ENCODE measurements at places on chromosomes 3 and 15. TPM values are rescaled to one million over a fixed set of nuclear protein-coding genes. Genes with fewer than 3 reads are reported as not detected.

- DNase-seq: no peak
These were observed 86.2 kb downstream of the DHX30 start for GRCh38 chr3:47888986-47889757.

DNA sequence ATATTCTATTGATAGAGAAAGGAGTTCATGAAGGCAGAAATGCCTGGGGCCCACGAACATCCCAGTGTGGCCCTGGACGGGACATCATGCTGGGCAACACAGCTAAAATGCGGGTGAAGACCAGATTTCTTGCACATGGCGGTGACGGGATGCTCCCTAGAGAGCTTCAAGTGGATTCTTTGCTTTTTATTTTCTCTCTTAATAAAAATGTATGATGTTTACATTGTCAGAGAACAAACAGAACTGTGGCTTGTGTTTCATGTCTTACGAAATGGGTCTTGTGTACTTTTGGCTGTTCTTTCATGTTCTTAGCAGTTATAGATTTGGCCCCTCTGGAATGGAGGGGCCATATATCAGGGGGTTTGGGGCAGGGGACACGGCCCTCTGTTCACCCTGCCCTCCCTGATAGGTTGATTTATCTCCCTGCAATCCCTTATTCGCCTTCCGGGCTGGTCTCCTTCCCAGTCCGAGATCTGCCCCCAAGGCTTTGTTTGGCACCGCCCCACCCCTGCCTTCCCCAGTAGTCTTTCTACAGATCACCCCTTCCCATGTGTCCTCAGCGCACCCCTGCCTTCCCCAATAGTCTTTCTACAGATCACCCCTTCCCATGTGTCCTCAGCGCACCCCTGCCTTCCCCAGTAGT, 68.7 kb upstream of the CGNL1 start:
- no peak for DNase-seq

DNA sequence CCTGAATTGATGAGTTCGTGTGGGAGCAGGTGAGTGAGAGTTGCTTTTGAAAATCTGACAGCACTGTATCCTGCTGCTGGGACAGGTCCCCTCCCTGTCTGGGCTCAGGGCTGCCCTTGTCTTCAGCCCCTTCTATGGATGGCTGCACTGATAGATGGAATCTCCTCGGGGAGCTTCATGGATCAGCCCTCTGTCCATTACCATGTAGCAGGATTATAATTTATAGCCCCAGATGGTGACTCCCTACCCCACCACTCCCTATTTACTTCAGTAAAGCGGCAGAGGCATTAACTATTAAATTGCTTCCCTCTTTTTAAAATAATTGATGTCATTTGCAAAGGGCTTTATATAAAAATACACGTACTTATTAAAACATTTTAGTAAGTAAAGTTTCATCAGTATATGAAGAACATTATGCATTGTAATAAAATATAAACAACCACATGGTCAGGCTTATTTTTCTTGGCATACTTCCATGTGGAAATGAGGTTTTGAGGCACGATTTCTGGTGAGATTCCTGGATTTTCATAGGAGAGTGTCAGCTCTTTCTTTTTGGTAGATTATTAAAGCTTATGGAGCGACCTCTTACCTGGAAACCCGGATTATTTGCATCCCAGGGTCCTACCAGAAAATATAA, 38.5 kb downstream of the MAP3K13 start:
- no peak for DNase-seq

DNA sequence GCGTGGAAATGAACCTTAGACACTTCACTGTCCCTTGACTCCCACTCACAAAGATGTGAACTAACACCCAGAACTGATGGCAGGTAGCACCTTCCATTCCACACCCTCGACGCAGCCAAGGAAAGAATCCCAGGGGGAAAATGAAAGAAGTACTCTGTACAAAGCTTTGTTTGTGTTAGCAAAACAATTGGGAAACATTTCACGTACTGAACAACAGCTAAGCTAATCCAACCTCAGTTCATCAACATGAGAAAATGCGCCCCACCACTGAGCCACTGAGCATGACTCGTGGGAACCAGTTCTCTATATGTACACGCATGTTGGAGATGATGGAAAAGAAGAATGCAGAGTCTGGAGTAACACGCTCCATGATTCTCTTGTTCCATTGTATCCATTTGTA, 32.0 kb downstream of the CORO2B start:
- DNase-seq: no peak

DLEC1 gene
- 0.98 TPM for total RNA-seq

Measured in breast epithelium (tissue), 4 donors.